Activated CD4-positive, alpha-beta T cell treated with anti-CD3 and anti-CD28 coated beads for 48 hours (primary cell): ENCODE measurements at places on chromosomes 7 and 10.

GRCh38 chr7:33750177-33750576 is 155.2 kb upstream of the BMPER start:
- DNase-seq: no peak

DNA sequence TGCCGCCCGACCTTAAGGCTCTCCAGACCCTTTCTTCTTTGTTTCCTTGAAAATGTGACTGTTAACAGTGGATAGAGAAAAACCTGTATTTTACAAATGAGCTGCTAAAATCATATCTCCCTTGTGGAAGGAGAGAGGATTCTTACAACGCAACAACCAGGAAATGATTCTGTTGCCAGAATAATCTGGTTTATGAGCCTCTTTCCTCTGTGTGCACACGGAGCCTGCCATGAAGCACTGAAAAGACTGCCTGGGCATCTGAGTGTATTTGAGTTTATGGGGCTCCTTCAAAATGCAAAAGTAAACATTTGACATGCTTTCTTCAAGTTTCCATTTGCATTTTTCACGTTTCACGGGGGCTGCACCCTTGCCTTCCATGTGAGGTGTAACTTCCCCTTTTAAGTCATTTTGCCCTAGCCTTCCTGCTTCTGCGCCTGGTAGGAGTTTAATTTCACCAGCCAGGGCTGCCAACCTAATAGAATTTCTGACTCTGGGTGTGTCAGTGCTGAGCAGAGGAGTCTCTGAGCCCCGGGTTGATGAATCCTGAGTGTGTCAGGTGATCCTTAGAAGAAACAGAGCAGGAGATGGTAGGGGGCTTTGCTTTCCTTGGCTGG is 101.2 kb downstream of the GRB10 start:
- no peak for DNase-seq

DNA sequence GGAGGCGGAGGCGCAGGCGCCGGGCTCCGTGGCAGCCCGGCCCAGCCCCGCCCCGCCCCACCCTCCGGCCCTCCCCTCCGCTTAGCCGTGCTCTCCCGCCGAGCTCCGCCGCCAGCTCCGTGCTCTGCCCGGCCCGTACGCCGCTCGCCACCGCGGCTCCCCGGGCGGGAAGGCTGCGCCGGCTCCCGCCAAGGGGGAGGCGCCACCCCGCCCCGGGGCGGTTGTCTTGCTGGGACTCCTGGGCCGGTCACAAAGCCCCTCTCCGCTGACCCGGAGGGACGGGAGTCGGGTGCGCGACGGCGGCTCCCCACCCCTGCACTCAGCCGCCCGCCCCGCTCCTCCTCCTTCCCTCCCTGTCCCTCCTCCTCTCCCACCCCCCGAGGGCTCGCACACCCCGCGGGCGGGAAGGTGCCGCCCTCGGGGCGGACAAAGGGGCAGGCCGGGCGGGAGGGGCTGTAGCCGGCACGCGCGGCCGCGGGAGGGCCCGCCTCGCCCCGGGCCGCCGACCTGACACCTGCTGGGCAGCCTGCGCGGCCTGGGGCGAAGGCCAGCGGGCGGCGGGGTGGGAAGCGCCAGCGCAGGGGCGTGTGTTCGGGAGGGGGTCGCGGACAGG is 11.5 kb upstream of the SP8 start:
- no peak for DNase-seq

GRCh38 chr7:47587351-47587750 is 5.4 kb upstream of the TNS3 start:
- no peak for DNase-seq

- no peak for DNase-seq
Observed at GRCh38 chr10:54470324-54470631, 330.8 kb downstream of the PCDH15 start.

GRCh38 chr10:13528875-13529713 is at the start of gene BEND7:
BEND7 (minus strand) TSS chr10:13529014; CDS start chr10:13528533, 481 bp downstream.
- DNase-seq: no peak

DNA sequence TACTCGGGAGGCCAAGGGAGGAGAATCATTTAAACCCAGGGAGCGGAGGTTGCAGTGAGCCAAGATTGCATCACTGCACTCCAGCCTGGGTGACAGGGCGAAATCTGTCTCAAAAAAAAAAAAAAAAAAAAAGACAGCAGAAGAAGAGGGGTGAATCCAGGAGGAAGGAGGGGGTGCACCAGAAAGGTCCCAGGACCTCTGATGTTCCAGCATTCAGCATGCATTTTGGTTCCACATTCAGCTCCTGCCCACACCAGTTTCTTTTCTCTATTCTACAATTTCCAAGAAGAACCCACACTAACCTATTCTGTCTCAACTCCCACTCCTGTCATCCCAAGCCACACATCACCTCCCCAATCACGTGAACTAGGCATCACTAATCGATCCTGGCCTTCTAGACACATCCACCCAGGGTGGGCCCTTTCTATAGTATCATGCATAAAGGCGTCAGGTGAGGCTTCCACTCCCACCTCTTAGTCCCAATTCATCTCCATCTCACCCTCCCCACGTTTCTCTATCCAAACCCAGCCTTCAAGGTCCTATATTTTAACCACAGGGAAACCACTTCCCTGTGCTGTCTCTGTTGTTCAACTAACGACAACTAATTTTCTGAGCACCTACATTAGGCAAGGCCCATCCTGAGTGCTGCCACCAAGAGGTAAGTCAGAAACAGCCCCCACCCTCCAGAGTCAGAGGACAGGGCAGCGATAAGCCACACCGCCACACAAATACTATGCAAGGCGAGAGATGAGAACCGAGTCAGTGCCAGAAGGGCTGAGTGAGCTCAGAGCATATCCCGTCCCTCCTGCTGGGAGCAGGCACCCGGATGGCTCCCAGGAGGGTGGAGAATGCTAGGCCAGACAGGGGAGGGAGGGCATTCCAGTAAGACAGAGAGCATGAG is 2.2 kb downstream of the ANXA11 start:
- DNase-seq: peak; percentile 82

DNA sequence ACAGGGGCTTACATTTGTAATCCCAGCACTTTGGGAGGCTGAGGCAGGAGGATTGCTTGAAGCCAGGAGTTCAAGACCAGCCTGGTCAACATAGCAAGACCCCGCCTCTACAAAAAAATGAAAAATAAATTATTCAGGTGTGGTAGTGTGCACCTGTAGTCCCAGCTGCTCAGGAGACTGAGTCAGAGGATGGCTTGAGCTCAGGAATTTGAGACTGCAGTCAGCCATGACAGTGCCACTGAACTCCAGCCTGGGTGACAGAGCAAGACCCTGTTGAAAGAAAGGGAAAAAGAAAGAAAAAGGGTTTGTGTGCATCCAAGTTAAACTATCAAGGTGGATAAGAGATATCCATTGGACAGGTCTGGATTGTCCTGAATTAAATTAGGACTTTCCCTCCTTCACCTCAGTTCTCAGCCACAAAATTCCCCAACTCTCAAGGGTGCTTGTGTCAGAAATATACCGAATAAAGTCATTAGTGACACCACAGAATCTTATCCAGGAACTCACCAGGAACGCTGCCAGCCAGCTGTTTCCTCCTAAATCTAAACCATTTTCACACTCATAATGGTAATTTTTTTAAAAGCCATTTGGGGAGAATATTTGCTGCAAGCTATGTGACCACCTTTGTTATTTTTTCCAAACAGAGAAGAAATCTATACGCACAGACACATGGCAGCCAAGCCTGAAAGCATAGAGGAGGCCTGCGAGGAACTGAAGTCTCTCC is 12.0 kb downstream of the AFAP1L2 start:
- no peak for DNase-seq

DNA sequence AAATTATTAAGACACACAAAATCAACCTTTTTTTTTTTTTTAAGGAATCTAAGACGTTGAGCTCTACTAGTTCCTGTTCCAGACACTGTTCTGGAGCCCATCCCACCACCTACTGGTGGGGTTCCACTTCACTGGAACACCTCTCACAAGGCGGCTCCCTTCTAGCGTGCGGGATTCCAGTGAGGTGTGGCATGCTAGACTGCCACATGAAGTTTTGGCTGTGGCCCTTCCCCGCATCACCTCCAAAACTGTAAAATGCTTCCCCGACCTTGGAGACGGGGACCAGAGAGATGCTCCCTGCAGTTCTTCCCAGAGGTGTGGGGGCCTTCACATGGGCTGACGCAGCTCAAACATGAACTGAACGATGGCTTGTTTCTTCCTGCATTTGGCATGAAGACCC is 12.6 kb downstream of the FAM53B start:
- DNase-seq: no peak

DNA sequence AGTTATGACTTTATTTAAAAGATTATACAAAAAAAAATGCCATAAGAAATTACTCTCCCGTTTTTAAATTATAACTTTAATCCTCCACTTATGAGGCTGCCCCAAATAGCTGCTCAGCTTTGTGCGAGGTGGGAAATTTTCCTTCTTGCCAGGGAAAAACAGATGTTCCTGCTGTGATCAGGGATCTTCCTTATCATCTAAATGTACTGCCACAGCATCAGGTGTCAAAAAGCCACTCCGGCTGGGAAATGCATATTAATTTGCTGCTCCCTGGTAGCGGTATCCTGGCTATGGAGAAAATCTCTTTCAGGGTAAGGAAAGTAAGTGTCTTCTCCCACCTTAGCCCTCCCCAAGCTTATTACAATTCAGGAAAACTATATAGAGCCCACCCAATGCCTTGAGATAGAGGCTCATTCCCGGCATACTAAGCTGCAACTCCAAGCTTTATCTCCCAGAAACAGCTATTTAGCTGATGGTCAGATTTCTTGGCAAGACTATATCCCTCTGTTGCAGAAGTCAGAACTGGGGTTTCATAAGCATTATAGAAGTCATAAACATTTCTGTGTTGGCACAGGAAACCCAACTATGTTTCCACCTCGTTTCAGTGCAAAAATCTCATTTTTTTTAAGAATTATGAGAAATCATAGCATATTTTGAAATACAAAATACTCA is 360.4 kb downstream of the PARD3 start:
- DNase-seq: no peak

- no peak for DNase-seq
Observed at GRCh38 chr10:46018453-46019176, 11.8 kb downstream of the NCOA4 start.

- DNase-seq: peak; percentile 6
Observed at GRCh38 chr10:31808258-31809218, 120.1 kb downstream of the ARHGAP12 start.
